ENCODE measurements at places on chromosomes 5 and 9. TPM values are rescaled to one million over a fixed set of nuclear protein-coding genes. Genes with fewer than 3 reads are reported as not detected.

- DNase-seq = no peak
Measured at GRCh38 chr5:54704333-54704732, 186.8 kb downstream of the SNX18 start.

GRCh38 chr5:76525956-76526355 lies 97.2 kb downstream of the F2RL2 start:
- no peak for DNase-seq

DNA sequence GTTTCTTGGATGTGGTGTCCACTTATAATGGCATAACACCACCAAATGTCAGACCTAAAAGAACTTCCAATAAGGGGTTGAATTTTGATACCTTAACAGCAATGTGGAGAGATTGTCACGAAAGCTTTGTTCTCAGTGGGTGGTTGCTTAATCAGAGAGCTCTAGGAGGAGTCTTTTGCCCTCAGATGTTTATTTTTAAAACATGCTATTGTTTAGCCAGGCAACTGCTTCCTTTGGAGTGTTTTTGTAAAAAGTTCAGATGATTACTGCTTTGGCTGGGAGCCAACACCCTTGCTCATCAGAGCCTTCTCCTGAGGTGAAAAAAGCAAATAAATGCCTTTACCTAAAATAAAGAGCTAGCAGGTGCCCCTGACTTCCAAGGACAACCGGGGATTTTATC lies 65.0 kb downstream of the SLC1A1 start:
- DNase-seq = no peak

DNA sequence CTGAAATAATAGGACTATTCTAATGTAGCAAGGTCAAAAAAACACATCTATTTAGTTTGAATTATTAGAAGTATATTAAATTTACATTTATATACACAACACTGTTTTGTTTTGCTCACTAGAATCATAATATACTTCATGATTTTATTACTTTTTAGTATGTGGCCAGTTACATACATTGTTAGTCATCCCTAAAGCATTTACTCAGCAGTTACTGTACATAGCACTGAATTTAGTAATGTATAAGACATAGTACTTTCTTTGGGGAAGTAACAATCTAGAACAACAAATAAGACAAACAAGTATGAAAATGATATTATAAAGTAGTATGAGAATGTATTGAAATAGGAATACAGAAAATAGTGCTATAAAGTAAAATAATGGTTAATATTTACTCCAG lies 28.2 kb downstream of the ERCC8 start:
- DNase-seq = no peak

Gene ADAMTS12
- polyA plus RNA-seq = 16.9 TPM

GRCh38 chr5:41094871-41095270 lies 23.7 kb upstream of the MROH2B start:
- DNase-seq = no peak

Gene PCDHGA5
- 2.2 TPM for polyA plus RNA-seq

Gene QRFP
- 0.69 TPM for polyA plus RNA-seq

Gene TYRP1
- 1.1 TPM for polyA plus RNA-seq

GRCh38 chr5:3024126-3024525 lies 272.6 kb upstream of the IRX2 start:
- no peak for DNase-seq

Gene RPS14
- 2,384 TPM for polyA plus RNA-seq

Gene PCDHGA8
- polyA plus RNA-seq = 0.30 TPM

DNA sequence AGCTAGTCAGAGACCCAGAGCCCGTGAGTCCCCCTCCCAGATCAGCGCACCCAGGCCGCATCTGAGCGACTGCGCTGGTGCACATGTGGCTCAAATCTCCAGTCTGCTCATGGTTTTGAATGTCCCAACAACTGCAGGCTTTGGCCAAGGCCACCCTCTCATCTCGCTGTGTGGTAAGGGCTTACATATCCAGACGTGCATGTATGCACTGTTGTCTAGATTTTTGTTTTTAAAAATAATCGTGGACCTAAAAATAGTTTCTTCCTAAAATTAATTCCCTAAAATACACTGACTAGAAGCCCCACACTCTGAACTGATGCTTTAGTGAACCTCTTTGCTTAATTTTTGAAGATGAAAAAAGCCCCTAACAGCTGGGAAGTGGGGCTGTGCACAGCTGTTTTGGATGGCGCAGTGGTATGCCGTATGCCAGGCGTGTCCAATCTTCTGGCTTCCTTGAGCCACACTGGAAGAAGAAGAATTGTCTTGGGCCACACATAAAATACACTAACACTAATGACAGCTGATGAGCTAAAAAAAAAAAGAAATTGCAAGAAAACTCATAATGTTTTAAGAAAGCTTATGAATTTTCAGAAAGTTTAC lies 143.0 kb upstream of the LHFPL2 start:
- DNase-seq = no peak

- no peak for DNase-seq
Measured at GRCh38 chr9:107269681-107270080, 13.4 kb upstream of the RAD23B start.

Gene LCN10
- polyA plus RNA-seq = 2.3 TPM

DNA sequence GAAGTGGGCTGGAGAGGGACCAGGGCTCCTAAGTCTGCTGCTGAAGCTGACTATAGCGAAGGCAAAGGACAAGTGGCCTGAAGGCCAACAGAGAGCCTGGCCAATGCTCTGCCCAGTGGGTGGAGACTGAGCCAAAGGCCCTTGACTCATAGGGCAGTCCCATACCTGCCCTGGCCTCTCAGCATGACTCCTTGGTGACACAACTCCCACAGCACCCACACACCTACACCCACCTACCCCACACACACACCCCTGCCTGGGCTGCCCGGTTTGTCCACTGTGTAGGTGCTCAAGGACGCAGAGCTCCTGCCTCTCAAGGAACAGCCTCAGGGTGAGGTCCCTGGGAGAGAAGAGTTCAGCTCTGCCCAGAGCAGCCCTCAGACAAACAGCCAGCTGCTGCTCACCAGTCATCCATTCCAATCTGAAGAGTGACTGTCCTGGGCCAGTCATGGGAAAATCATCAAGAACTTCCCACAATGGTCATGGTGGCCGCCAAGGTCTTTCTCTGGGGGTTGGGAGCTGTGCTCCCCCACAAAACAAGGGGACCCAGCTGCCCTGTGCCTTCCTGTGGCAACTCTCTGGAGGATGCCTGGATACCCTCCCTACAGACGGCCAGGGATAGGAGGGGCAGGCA lies 5.0 kb downstream of the TNIP1 start:
- no peak for DNase-seq

DNA sequence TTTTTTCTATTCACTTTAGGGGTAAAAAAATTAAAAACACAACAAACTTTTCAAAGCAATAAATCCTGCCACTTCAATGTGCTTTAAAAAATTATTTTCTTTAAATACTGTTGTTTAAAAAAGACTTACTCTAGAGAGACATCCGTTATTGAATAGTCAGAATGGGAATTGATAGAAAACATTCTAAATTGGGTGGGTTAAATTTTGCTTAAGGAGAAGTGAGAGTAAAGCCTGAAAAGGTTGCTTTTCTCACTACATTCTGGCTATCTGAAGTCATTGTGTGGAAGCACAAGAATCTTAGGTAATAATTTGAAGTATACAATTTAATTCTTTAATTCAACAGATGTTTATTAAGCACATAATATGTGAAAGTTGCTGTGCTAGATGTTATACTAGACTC lies 509.3 kb downstream of the NR2F1-AS1 start:
- DNase-seq = no peak

GRCh38 chr5:55096182-55096581 lies 6.3 kb upstream of the GZMA start:
- DNase-seq = no peak

DNA sequence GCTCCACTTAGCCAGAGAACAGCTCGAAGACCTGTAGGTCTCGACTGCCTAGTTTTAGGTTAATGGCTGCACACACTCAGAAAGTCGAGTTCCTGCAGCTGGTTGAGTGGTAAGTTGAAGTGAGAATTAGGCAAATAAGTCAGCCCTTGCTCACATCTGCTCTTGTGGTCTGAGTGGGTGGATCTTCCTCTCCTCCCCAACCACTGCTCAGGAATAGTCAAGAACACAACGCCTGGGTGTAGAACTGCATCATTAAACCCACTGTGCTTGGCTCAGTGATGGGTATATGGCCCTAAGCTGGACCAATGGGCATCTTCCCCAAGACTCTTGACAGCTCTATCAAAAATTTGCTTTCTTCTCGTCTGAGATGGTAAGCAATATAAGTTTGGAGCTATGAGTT lies 20.9 kb upstream of the ADAM19 start:
- DNase-seq = no peak

- no peak for DNase-seq
Measured at GRCh38 chr9:125911861-125912644, 164.9 kb downstream of the PBX3 start.

DNA sequence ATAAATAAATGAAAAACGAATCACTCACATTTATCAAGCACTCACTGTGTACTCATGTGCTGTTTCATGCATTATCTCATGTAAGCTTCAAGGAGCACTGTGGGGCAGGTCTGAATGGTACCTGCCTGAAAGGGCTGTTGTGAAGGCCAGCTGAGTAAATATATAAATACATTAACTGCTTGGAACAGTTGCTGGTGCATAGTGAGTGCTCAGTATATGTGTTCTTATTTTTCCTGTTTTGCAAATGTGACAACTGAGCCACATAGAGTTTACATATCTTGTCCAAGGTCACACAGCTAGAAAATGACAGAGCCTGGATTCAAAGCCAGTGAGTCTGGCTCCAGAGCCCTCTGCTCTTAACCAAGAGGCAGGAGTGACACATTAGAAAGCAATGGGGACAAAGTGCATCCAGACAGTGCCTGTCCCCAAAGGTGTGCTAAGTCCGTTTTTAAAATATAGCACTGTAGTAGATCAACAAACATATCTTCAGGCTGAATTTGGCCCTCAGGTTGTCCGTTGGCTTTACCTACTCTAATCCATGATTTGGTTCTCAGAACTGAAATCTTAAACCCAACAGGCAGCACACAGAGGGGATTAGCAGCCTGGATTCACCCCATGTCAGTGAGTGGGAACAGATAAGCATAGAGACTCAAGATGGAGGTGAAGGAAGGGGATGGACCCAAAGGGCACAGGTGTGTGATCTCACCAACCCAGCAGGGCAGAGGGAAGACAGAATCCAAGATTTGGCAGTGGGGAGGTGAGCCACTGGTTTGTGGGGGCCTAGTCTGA lies 70.8 kb downstream of the WWC1 start:
- no peak for DNase-seq

DNA sequence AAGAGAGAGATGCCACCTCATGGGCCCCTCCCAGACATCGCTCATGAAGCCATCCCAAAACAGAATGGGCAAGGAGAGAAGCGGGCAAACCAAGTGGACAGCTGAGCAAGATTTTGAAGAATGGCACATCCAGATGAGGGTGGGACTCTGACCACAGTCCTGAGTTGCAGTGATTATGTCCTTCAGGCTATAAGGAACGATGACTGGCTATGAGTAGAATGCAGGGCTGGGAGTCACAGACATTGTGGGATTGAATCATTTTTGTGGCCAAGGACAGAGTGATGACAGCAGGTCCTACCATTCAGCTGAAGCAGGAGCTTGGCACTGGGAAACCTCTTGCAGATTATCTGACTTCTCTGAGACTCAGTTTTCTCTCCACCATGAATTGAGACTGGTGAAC lies 245.7 kb upstream of the SLC30A5 start:
- DNase-seq = no peak

All from right renal cortex interstitium (tissue), 3 donors.